Muscle of back (tissue), 13 donors: ENCODE measurements at places on chromosomes 5 and 9.

GRCh38 chr5:76606701-76607100, 16.5 kb downstream of the F2RL2 start:
- no peak for DNase-seq

DNA sequence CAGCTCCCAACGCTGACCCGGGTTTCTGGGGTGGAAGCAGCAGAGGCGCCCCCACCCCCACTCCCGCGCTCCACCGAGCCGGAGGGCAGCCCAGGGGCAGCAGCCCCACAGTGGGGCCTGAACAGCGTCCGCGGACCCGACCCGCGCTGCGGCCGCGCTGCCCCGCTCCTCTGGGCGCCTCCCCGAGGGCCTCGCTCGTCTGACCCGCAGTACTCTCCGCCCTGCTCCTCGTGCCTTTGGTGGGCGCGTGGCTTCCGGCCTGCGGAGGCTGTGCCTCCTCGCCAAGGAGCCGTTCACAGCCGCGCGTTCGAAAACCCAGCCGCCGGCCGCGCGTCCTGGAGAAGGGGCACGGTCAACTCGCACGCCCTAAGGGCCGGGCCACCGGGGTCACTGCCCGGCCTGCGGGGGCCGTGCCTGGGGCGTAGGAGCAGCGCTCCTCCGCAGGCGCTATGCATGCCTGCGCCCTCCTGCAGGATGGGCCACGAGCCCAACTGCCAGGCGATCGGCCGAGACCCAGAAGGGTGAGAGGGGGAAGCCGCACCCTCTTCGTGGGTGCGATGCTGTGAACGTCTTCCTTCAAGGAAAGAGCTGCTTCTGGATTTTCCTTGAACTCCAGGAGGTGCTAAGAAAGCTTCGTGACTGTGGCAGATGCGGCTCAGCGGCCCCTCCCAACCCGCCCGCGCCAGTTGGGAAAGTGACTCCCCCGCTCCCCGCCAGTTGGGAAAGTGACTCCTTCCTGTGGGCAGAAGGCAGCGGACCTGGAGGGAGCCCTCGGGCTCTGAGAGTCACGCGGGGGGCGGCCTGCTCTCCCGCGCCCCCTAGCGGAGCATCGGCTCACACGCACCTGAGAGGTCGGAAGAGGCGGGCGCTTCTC, 82.7 kb downstream of the HSD17B3 start:
- no peak for DNase-seq

- DNase-seq = peak; percentile 45
Observed at GRCh38 chr5:39755986-39756385, 331.2 kb upstream of the DAB2 start.

GRCh38 chr9:108443019-108443633, 412.7 kb downstream of the ACTL7B start:
- DNase-seq = no peak

DNA sequence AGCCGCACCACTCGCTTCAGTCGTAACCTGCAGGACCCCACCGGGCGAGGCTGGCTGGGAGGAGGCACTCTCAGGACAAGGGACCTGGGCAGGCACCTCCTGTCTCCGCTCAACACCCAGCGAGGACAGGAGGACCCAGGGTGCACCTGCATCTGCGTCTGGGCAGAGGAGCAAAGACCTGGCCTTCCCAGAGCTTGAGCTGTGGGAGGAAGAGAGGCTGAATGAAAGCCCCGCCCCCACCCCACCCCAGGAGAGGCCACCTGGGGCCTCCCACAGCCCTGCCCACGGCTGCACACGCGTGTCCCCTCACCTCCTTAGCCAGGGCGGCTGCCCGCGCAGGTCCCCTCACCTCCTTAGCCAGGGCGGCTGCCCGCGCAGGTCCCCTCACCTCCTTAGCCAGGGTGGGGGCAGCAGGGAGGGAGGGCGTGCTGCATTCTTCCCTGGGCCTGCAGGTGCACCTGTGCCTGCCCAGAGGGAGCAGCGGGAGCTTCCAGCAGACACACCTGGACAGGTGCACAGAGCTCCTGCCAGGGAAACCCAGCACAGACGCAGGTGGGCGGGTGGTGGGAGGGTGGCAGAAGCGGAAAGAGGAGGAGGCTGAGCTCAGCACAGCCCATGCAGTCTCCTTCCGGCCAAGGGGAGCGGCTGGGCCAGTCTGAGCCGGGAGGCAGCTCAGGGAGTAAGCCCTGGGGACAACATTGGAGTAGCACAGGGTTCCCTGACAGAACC, 18.5 kb upstream of the SLC12A7 start:
- no peak for DNase-seq

- no peak for DNase-seq
Observed at GRCh38 chr9:132631280-132631679, 38.5 kb downstream of the DDX31 start.

- DNase-seq = peak; percentile 71
Observed at GRCh38 chr5:88660947-88661805, 221.8 kb downstream of the MEF2C start.

DNA sequence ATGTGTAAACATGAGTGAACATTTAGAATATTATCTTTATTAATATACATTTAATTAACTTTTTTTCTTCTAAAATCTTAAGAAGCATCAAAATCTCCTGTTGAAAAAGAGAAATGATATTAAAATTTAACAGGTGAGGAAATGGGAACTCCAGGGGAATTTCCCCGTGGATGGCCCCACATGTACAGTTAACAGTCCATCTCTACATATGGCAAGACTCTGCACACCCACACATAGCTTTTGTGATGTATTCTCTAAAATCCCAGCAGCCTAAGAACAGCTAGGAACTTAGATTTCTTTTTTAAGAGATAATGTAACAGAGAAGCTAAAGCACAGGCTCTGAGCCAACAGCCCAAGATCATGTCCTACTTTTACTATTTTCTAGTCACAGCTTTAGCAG, 556.3 kb upstream of the RGMB start:
- DNase-seq = no peak

GRCh38 chr5:128053291-128053954, 30.1 kb upstream of the SLC12A2 start:
- DNase-seq = no peak

DNA sequence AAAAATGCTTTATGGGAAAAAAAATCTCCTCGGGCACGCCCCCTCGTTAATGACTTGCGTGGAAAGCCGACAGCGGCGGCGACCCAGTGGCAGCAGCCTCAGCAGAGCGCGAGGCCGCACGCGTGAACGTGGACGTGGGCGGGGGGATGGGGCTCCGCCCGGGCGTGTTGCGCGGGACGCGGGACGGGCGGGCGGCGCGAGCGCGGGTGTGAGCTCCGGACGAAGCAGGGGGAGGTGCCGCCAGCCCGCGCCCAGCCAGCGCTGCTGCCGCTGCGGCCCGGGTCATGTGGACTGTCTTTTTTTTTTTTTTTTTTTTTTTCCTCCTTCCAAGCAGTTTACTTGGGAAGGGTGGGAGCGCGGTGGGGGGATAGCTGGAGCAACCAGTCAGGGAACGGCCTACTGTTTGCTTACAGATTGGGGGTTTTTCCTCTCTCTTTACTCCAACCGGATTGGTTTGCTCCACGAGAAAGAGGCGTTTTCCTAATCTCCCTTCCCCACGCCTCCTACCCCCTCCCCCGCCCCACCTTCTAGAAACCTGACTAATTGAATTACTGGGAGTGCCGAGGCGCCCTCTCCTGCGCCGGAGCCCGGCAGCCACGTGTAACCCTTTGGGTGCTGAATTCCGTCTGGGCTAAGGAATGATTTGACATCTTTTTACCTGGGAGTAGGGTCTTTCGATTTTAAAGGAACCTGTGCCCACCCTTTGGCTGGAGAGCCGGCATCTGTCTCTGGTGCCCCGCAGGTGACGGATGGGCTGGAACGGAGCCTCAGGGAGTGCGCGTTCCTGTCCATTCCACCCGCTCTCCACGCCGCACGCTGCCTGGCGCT, 1.7 kb upstream of the EFNA5 start:
- DNase-seq = peak; percentile 81

DNA sequence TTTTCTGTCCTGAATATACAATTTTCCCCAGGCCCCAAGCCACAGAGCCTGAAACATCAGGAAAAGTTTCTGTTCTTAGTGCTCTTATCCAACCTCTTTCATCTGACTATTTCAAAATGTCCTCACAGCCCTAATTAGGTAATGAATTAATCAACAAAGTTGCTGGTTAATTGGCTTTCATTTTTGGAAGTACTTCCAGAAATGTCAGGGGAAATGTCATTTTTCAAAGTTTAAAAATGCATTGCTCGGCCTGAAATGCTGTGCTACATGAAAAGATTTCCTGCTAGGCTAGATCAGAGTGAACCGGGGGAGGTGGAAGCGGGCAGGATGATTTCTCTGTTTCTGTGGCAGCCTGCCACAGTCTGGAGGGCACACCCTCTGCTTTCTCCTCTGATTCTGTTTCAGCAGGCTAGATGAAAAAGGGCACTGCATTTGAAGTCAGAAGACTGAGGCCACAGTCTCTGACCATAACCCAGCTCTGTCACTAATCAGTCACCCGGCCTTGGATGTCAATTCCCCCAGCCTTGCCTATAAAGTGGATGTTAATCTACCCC, 55.9 kb upstream of the BARX1 start:
- no peak for DNase-seq

GRCh38 chr9:77374266-77374665, 196.9 kb downstream of the VPS13A start:
- DNase-seq = no peak

DNA sequence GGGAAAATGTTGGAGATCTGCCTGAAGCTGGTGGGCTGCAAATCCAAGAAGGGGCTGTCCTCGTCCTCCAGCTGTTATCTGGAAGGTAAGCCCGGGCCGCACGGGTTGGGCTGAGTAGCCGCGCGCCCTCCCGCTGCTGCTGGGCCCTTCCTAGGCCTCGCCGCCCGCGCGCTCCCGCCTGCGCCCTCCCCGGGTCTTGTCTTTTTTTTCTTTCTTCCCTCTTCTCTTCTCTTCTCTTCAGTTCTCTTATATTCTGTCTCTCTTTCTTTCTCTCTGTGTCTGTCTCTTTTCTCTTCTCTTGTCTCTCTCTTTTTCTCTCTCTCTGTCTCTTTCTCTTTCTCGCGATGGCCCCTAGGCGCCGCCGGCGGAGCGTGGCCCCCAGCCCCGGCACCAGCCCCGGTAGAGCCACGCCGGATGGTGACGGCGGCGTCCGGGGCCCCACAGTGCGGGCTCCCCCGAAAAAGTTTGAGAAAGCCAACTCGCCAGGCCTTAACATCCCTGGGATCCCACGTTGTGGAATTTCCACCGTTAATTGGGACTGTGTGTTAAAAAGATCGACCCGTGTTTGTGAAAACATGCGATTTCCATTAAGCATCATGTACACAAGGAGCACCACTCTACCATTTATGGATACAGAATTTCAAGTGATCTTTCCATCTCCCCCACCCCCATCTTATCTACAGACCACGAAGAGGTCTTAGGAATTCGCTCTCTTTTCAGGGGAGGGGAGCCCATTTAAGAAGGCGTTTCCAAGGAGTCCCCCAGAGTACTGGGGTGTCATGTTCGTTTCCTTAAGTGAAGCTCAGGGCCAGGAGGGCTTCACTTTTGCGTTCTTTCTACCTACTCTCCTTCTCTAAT, 616 bp downstream of the ABL1 start:
- no peak for DNase-seq

DNA sequence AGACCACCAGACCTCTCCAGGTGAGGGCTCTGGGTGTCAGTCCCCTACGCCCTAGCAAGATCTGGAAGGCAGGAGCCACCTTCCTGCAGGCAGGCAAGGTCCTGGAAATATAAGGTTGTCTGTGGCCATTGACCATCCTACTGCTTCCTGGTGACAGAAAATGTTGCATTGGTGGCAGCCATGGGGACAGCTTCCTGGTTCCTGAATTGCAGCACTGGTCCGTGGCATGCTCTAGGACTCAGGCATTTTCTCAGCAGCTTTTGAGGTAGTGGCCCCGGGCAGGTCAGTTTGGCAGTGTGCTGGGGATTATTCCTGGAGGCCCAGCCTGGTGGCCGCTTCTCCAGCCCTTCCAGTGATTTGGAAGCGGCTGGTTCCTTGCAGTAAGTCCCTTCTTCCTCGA, 36.6 kb upstream of the KCNMB1 start:
- no peak for DNase-seq

DNA sequence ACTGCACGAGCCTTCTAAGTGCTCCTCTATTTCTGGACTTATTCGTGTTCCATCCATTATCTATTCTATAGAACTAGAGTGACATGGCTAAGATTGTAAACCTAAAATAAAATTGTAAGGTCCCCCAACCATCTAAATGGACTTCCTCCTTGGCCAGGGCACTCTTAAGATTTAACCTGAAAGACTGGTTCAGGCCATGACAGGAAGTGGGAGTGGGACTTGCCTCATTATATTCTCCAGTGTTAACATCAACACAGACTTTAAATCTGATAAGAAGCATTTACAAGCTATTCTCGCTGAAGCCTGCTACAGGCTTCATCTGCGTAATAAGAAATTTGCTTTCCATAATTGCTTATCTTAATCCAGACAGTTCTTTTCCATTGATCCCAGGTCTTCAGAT, 117.0 kb downstream of the SSBP2 start:
- DNase-seq = no peak

- DNase-seq = no peak
Observed at GRCh38 chr5:122473138-122473843, 161.3 kb downstream of the SNCAIP start.

- DNase-seq = no peak
Observed at GRCh38 chr5:153866176-153866575, 172.5 kb downstream of the FAM114A2 start.

GRCh38 chr9:75104607-75105006, 16.3 kb downstream of the OSTF1 start:
- DNase-seq = no peak

- no peak for DNase-seq
Observed at GRCh38 chr9:120714846-120715388, 647 bp upstream of the MEGF9 start.

DNA sequence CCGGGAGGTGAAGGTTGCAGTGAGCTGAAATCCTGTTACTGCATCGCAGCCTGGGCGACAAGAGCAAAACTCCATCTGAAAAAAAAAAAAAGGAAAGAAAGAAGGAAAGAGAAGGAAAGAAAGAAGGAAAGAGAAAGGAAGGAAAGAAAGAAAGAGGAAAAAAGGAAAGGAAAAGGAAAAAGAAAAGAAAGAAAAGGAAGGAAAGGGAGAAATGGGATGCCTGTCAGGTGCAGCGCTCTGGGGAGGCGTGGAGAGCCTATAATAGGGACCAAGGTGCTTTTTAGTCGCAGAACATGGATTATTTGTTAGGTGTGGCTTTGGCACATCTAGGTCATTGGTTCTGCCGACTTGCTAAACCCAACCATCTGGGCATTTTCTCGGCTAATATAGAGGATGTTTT, 17.9 kb downstream of the EXOSC2 start:
- no peak for DNase-seq

GRCh38 chr5:180595381-180596114, 4.2 kb upstream of the SCGB3A1 start:
- DNase-seq = no peak

GRCh38 chr9:114777821-114778609, 27.8 kb downstream of the TNFSF15 start:
- peak; percentile 55 for DNase-seq

GRCh38 chr5:60896991-60897390, 47.9 kb downstream of the ERCC8 start:
- DNase-seq = no peak

GRCh38 chr5:71949772-71950171, 157.5 kb upstream of the MAP1B start:
- no peak for DNase-seq

GRCh38 chr9:94677929-94678328, 38.6 kb upstream of the FBP1 start:
- DNase-seq = peak; percentile 84
